ENCODE measurements at places on chromosomes 2 and 18.

- no peak for DNase-seq
Measured at GRCh38 chr2:242030858-242031257, 161.3 kb downstream of the RTP5 start.

GRCh38 chr18:49572611-49573345 is 10.9 kb downstream of the LIPG start:
- no peak for DNase-seq

- no peak for DNase-seq
Measured at GRCh38 chr2:197908990-197909776, 104.8 kb downstream of the PLCL1 start.

DNA sequence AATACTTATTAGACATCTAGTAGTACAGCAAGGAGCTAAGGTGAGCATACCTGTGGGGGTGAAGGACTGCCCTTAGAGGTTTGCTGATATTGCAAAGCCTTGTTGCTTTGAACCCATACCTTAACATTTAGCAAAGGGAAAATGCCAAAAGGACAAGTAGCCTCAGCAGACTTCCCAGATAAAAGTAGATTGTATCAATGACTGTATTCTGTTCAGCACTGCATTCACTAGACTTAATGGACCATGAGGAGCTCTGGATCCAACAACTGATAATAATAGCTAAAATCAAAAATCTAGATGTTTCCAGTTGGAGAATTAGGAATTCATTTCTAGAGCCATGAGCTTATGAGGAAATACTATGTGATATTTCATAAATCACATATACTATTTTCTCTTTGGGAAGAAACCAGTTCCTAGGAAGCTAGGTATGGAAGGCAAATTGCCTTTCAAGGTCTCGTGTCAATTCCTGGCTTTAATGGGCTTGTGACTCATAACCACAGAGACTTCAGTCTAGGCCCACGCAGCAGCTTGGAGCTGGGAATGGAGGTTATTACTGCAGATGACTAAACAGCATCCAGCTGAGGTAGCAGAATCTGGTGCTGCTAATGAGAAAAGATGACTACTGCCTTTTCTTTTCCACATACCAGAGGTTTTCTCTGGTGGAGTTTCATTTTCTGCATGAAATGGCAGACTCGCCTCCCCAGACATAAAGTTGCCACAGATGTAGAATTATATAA is 191.2 kb upstream of the NABP1 start:
- no peak for DNase-seq

- no peak for DNase-seq
Measured at GRCh38 chr2:26246818-26247217, 2.1 kb downstream of the HADHB start.

DNA sequence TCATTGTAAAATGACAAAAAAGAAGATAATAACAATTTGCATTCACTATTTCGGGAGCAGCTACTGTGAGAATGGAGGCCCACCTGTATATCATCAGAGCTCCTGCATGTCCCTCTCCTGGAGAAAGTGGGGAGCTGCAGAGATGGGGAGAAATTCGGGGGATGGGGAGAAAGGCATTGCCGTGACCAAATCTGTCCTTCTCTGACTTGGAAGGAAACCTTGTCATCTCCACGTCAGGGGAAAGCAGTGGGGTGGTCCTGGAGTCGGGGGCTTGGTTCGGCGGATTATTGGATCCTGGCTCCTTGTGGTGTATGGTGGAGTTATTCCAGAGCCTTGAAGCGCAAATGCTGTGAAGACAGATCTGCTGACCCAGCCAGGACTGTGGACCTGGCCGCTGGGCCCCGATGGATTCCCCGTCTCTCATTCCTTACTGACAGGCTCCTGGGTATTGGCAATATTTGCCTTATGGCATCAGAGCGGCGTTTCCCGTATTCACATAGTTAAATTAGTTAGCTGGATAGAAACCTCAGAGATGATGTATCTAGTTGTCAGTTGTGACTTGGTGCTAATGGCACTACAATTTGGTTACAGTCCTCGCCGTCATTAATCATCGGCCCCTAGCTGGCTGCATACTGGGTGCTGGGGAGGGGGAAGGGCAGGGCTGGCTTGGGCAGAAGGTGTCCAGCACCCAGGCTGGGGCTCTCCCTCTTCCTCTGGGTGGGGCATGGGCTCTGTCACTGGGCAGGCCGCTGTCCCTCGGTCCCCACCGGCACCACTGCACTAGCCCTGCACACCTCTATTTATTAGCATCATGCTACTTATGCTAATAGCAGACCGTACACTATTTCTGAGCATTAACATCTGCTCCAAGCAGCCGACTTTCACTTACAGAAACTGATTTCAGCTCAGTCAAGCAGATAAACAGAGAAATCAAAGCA is 31.7 kb downstream of the CELF4 start:
- DNase-seq, result no peak

- no peak for DNase-seq
Measured at GRCh38 chr18:77308216-77308615, 58.6 kb downstream of the GALR1 start.

GRCh38 chr2:137964066-137964858 is at the start of gene HNMT:
TSS of gene HNMT (plus strand) at chr2:137964473. CDS start at chr2:137964492, 19 bp downstream.
- DNase-seq, result no peak

DNA sequence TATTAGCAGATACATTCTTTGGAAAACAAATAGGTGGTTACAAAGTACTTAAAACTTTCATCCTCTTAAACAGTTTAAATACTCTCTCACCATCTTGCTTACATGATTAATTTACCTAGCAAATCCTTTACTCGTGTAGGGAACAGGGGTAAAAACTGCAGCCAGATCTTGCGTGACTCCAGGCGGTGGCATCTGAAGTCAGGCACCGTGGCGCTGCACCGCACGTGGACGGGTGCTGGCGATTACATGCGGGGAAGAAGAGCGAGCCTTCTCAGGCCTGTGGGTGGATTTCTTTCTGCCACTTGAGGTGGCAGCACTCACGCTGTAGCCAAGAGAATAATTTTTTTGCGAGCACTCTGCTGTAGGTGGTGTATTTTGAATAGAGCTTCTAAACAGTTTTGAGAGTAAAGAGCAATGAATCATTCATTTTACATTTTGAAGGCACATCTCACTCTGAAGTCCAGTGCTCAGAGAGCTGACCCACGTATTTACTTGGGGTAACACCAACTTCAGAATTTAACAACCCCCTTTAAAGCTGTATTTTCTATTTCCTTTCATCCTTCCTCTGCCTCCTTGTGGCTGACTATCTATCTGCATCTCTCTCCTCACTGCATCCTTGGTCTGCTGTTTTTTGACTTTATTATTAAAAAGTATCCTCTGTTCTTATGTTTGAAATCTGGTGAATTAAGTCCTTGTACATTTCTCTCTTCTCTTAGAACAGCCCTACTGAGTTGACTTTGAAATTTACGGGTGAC is 68.9 kb downstream of the EPAS1 start:
- no peak for DNase-seq

- peak; percentile 29 for DNase-seq
Measured at GRCh38 chr2:200862532-200863000, 1.9 kb downstream of the CLK1 start.

GRCh38 chr2:144424559-144425240 is 95.2 kb downstream of the ZEB2 start:
- DNase-seq, result peak; percentile 22

DNA sequence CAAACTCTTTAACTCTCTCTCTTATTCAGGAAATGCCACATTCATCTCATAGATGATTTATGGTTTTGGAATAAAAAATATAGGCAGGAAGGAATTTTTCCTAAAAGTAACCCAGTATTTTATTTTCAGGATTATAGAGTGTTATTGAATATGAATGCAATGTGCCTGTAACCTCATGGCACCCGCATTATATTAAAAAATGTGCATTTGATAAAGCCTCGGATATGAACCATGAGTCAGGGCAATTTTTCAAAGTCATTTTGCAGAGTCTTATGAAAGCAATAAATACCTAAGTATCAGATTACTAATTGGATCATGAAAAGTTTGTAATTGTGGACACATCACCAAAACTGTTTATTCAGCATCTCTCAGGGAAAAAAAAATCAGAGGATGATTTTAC is 573.8 kb downstream of the TSN start:
- DNase-seq, result no peak

DNA sequence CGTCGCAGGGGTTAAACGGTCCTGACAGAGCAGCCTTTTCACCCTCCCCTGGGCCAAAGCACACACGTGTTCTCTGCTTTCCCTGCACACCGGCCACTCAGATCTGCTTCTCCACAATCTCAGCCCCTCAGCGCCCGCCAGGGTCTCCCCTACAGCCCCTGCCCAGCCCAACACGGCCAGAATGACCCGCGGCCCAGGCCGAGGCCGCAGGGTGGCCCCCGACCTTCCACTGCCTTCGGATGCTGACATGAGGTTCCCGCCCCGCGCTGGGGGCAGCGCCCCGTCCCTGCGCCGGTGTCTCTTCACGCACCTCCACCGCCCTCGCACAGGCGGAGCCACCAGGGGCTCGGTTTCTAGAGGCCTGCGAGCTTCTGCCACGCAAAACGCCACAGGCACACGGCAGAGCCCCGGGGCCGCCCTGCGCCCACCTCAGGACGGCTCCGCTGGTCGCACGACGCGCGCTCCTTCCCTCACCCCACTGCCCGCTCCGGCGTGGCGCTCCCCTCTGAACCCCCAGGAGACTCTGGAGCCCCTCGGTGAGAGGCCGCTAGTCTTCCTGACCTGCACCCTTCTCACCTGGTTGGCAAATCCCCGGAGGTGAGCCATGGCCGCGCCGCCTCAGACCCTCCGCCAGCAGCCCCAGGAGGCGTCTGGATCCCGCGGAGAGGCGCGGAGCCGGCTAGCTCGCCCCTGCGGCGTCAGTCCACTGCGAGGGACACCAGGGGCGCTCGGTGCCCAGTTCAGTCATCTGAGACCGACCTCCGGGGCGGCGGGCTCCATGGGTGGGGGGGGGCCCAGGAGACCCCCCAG is 749 bp downstream of the STK25 start:
- DNase-seq, result peak; percentile 63

- no peak for DNase-seq
Measured at GRCh38 chr18:23442958-23443357, 10.1 kb upstream of the RIOK3 start.

- DNase-seq, result no peak
Measured at GRCh38 chr2:109447776-109448175, 166.0 kb downstream of the SEPTIN10 start.

DNA sequence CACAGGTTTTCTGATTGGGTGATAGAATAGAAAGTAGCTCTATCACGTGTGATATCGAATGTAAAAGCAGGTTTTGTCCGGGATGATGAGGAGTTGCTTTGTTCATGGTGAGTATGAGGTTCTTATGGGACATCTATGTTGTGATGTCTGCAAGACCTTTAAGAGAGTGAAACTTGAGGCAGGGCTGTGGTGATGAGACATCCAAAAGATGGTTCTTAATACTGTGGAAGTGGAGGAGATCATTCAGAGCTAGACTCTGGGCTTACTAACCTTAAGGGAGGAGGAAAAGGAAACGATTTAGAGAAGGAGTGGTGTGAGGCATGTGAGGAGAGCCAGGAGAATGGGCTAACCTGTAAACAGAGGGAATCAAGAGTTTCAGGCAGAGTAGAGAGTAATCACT is 92.0 kb downstream of the WDR7 start:
- no peak for DNase-seq

DNA sequence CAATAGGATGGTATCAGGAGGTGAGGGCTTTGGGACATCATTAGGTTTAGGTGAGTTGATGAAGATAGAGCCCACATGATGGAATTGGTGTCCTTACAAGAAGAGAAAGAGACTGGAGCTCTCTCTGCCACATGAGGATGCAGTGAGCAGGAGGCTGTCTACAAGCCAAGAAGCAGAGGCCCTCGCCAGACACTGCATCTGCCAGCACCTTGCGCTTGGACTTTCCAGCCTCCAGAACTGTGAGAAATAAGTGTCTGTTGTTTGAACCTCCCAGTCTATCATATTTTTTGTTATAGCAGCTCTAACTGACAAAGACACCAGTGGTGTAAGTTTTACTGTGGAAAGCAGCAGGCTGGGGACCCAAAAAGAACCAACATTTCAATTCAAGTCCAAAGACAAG is 571.1 kb upstream of the ID2 start:
- DNase-seq, result no peak

DNA sequence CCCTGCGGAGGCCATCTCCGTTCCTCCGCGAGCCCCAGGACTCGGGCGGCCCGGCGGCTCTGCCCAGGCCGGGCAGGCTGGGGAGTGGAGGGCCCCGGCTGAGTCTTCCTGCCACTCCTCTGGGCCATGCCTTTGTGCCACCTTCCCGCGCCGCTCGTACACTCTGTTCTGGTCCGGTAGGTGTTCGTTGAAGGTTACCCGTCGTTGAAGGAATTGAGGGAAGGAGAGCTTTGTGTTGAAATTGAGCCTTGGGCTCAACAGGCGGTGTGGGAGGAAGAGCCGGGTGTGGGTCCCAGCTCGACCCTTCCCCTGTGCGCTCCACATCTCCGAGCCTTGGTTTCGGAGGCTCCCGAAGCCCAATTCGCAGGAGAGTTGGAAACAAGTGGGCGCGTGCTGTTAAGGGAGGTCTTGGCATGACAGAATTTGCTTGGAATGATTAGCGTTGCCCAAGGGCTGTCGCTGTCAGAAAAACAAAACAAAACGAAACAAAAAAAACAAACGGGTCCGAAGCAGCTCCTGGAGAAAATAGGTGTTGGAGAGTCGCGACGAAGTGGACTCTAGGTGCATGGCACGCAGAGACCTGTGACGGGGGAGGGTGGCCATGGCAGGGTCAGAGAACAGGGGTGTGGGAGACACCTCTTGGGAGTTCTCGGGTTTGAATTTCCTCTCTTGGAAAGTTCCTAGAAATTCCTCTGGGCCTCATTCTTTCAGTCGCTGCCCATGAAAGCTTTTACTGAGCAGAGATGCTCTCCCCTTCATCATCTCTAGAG is 1.2 kb upstream of the MZT2A start:
- DNase-seq, result peak; percentile 4

DNA sequence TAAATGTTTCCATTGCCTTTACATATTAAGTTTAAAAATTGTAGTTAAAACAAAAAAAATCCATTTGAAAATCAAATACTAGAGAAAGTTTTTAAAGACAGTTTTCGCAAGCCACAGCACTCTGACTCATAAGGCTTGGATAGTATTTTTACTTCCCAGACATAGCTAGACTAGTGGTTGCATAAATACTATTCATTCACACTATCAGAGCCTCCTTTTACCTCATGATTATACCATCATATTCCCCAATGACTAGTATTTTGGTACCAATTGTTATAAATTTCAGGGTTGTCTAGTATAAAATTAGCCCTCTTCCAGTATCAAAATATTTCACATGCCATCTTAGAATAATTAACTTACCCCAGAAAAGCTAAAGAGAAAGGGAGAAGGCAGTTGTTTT is 393.5 kb downstream of the ERBB4 start:
- no peak for DNase-seq

GRCh38 chr2:223071139-223071538 is 19.1 kb downstream of the KCNE4 start:
- DNase-seq, result no peak

- DNase-seq, result no peak
Measured at GRCh38 chr2:134453476-134453875, 199.6 kb downstream of the MGAT5 start.

GRCh38 chr2:150100336-150100735 is 387.1 kb downstream of the RND3 start:
- DNase-seq, result no peak

DNA sequence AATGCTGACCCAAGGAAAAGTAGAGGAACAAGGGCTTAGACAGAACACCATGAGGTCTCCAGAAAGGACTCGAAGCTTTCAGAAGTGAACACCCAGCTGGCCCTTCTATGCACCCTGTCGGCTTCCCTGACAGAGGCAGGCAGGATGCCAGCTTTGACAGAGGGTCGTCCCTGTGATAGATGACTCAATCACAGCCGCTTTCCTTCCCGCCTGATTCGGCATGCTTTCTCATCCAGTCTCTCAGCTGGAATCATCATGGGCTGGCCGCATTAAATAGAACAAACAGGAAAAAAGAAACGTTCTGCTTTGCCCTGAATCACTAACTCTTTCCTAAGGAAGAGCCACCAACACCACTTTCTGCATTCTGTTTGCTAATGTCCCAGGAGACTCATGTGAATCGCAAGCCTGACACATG is 140.3 kb upstream of the RAB12 start:
- DNase-seq, result no peak

All from NCI-H345 (cell line).